ENCODE measurements at places on chromosomes 5 and 9.

- no peak for DNase-seq
Measured at GRCh38 chr9:127874301-127875221, 2.9 kb downstream of the AK1 start.

DNA sequence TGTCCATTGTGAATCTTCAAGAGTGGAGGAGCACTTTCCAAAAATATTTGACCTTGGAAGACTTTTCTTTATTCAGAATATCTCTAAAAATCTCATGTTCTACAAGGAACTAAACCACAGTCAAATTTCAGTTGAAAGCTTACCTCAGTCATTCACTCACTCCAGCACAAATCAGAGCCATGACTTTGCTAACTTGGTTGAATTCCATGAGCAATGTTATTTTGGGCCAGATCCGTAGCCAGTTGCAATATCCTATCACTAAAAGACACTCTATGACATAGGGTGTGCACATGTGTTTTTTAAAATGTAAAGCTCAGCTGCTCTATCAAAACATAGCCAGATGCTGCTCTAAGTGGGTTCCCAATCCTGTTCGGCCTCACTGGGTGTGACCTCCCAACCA, 156.1 kb upstream of the ANKRD55 start:
- no peak for DNase-seq

DNA sequence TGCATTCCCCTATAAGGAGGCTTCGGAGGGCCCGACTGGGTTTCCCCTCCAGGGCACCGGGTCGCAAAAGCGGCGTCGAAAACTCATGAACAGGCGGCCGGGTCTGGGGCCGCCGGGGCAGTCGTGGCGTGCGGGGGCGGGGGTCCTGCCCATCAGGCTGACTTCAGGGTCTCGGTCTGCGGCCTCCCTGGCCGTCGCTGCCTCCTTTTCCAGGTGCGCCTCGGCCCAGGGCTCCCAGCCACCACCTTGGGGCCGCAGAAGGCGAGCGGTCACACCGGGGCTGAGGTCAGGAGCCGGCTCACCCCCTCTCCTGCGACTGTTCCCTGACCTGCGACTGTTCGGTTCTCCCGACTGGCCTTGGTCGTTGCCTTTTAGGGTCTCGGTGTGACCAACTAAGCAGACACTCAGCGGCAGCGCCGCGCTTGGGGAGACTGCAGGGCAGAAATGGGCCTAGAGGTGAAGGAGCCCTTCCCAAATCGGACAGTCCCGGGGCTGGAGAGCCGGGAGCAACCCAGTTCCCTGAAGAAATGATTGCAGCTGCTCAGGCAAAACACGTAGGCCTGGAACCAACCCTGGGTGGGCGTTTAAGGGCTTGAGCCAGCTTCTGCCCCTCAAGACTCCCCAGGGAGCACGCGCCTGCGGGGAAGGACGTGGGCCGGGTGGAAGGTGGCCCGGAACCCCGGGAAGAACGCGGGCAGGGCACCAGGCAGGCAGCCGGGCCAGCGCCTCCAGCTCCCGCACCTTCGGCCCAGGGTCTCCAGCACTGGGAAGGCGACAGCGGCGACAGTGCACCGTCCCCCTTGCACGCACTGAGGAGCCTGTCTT, 11.2 kb downstream of the IRX2 start:
- DNase-seq, result no peak

DNA sequence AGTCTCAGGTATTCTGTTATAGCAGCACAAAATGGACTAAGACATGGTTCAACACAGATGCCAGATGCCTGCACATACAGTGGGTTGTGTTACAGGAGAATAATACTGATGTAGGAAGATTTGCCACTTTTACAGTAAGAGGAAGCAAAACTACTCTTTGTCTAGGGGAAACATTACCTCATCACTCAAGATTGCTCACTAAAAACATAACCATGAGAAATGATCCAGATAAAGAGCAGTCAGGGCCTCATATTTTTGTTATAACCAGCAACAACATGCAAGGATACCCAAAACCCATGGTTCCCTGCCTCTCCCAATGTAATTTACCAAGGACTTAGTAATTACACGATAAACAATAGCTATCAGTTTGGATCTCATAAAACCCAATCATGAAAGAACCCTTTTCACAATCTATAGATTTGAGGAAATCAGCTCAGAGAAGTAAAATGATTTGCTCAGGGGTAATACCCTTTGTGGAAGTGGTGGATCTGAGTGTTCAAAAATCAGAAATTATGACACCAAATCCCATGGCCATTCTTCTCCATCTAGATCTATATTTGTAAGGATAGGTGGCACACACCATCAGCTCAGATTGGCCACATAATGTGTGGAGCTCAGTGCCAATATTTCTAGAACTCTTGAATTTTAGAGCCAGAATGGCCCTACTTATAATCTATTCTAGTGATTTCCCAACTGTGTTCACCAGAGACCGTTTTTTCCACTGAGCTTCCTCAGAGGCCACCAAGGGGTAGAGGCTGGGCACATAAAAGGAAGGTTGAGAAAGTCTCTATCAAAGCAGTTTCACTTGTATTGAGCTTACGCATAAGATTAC, 27.8 kb downstream of the DPYSL3 start:
- no peak for DNase-seq

- no peak for DNase-seq
Measured at GRCh38 chr5:149824120-149824519, 94.0 kb downstream of the PPARGC1B start.

DNA sequence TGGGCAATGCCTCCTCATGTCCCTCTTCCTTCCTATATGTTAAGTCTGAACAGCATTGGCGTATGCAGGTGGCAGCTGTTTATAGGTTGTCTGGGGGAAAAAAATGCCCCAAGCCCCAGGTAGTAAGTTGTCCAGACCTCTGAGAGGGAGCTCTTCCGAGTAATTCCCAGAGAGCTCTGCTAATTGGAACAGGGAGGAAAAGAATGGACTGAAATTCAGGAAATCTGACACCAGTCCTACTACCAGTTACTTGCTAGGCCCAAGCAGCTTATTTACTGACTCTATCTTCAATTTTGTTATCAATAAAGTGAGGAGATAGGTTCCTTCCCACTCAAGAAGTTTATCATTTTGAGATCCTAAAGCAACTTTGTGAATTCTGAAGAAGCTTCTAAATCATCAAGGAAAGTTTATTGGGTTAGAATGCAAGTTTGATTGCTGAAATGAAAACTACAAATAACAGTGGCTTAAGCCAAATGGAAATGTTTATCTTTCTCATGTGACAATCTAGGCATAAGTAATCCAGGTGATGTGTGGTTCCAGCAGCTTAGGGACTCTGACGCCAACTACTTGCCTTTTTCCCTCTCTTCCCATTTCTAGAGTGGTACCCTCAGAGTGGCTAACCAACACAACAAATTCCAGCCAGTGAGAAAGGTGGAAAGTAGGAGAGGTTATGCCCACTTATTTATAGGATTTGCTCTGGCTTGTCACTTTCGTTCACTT, 5.6 kb downstream of the STK32A start:
- DNase-seq, result no peak

DNA sequence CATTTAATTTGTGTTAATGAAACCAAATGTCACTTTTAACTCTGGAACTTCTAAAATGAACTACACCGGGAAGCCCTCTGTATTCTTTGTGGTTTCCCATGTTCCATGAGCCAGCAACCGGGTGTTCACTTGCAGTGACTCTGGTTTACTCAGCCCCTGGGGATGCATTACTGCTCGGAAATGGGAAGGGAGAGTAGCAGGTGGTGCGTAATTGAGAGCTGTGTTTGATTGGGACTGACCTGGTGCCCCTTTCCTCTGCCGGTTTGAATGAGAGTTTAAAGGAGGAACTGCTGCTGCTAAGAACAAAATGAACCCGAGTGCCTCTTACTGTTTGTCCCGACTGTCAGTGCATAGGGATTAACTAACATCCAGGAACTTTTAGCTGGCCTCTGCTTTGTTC, 100.1 kb upstream of the DHFR start:
- DNase-seq, result no peak

DNA sequence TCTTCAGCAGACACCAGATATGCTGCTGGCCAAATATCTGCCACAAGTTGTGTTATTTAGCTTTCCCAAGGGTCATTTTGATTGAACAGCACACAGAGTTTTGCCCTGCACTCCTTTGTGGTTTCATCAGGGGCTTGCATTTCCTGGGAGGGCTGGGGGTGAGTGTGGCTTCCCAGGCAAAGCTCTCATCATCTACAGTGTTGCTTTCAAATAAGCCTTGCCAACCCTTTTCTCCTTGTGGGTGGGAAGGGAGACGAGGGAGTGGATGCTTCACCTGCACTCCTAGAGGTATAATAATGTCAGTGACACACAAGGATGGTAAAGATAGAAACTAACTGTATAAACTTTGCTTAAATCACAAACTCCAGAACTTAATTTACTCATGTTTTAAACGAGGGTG, 107.0 kb downstream of the MARCHF11 start:
- DNase-seq, result no peak

- no peak for DNase-seq
Measured at GRCh38 chr5:5316334-5316733, 106.1 kb upstream of the ICE1 start.

GRCh38 chr9:76441551-76442322, 17.2 kb upstream of the GCNT1 start:
- no peak for DNase-seq

- no peak for DNase-seq
Measured at GRCh38 chr9:77927265-77927664, 104.3 kb downstream of the GNAQ start.

DNA sequence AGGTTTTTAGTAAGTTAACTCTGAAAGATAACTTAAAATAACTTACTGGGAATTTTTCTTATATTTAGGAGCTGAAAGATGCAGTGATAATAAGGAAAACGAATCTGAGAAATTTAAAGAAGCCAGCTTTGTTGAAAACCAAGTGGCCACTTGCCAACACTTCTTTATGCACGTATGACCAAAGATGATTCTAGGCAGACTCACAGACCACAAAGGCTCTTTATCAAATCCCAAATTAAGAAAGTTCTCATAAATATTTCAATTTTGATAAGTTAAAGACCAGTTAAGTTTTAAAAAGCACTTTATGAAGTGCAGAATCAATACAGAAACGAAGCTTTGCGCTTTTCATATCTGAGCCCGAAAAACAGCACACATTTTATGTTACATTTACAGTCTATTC, 1.5 kb downstream of the AFF4 start:
- no peak for DNase-seq

DNA sequence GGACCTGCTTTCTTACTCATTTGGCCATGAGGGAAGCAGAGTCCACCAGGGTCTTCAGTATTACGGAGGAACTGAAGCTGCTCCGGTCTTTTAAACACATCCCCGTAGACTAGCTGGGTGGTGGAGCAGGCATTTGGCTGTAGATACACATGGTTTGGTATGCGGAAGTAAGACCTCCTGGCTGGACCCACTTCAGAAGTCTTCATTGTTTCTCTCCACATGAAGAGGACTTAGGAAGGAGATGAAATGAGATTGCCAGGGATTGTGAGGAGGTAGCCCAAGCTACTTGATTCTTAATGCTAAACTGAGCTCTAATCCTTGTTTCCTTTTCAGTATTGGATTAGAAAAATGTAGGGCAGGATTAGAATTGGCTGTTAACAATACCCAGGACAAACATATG, 32.9 kb downstream of the STXBP1 start:
- no peak for DNase-seq

DNA sequence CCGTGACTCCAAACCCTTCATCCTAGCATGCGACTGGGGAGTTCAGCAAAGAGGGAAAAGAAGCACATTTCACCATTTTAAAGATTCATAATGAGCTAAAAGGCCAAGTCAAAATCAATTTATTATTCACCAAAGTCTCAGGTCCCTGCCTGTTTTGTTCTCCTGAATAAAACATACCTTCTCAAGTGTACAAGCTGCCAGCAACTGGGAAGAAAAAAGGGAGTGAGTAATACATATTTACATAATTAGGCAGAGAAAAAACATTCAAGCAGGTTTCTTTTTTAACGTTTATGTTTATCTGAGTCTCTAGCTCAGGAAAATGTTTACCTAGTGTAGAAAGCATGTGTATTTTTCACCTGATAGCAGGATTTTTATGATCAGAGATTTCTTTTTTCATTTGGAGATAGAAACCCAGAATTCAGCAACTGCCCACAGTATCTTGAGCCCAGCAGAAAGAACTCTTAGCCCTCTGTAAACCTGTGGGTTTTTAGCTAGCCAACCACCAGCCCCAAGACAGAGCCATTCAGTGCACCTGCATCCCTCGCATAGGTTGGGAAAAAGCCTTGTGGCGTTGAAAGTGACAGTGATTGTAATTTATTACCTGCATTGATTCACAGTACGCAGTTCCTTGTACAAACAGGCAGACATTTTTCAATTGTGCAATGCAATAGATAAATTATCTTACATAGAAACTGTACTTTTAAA, 117.9 kb upstream of the GRIA1 start:
- no peak for DNase-seq

DNA sequence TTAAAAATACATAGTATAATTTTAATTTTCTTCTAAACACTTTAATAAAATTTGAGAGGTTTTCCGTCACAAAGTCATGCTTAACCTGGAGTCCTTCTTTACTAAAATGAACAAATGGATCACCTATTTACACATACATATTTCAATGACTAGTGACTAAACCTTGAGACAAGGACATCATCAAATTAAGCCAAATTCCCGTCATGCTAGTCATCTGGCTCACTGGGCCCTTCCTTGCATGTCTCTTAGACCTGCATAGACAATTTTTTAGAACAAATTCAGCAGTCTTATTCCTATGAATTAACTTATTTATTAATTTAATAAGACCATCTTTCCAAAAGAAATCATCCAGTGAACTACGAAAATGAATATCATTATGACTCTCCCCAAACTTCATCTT, 26.6 kb downstream of the ERAP2 start:
- DNase-seq, result no peak

GRCh38 chr9:97438666-97439065, 26.8 kb downstream of the TDRD7 start:
- no peak for DNase-seq

GRCh38 chr9:123682746-123683145, 247.2 kb downstream of the DENND1A start:
- DNase-seq, result no peak

- DNase-seq, result no peak
Measured at GRCh38 chr9:98962181-98962560, 18.5 kb downstream of the COL15A1 start.

Data from HuH-7.5 (cell line).